ENCODE measurements at places on chromosomes 13 and 19. TPM values are rescaled to one million over a fixed set of nuclear protein-coding genes. Genes with fewer than 3 reads are reported as not detected.

Gene ZNF526
- 16.4 TPM for total RNA-seq

Gene CGB8
- 0.31 TPM for total RNA-seq

Gene KLK3
- total RNA-seq, result 0.13 TPM

Gene NAXD
- total RNA-seq, result 26.8 TPM

Gene BCAM
- total RNA-seq, result 73.1 TPM

GRCh38 chr19:21321996-21322395 lies 7.2 kb downstream of the ZNF708 start:
- H3K4me3 ChIP-seq, result no peak overlapping the region
- no peak for DNase-seq
- peak overlapping the region; percentile 66 for H3K27ac ChIP-seq
- H3K4me1 ChIP-seq, result peaks cover 55% of the 10 kb centered on the region
- peaks cover 23% of the 10 kb centered on the region for H3K36me3 ChIP-seq
- no peaks in the 10 kb centered on the region for H3K27me3 ChIP-seq

GRCh38 chr13:111119966-111120365 lies 4.9 kb downstream of the ARHGEF7 start:
- peaks cover 8% of the 10 kb centered on the region for H3K4me1 ChIP-seq
- no peak overlapping the region for H3K4me3 ChIP-seq
- peaks cover 34% of the 10 kb centered on the region for H3K27me3 ChIP-seq
- no peak for DNase-seq
- H3K36me3 ChIP-seq, result no peaks in the 10 kb centered on the region

GRCh38 chr13:59658027-59658737 lies 505.5 kb downstream of the DIAPH3 start:
- H3K27ac ChIP-seq, result no peak overlapping the region
- no peak for DNase-seq
- H3K36me3 ChIP-seq, result peaks cover 2% of the 10 kb centered on the region
- no peak overlapping the region for H3K4me3 ChIP-seq
- no peaks in the 10 kb centered on the region for H3K27me3 ChIP-seq

GRCh38 chr19:49217382-49217781 lies 59.8 kb downstream of the TRPM4 start:
- H3K4me3 ChIP-seq, result no peak overlapping the region
- H3K27ac ChIP-seq, result no peak overlapping the region
- H3K4me1 ChIP-seq, result no peaks in the 10 kb centered on the region
- 0 out of 2 replicates have a peak, but pooled peaks cover 5% of the 10 kb centered on the region for H3K36me3 ChIP-seq
- peaks cover 5% of the 10 kb centered on the region for H3K27me3 ChIP-seq

DNA sequence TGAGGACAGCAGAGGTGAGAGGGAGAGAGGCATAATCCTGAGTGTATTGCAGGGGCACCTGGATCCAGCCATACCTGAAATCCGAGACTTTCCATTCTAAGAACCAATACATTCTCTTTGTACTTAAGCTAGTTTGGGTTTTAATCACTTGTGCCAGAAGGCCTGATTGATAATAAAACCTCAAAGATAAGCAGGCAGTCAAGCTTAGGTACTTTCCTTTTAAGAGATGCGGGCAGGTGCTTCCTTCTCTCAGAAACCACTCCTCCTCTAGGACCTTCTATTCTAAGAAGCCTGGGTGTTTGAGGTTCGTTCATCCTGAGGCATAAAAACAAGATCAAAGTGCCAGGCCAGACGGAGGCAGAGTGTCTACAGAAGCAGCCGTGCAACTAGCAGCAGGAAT lies 22.2 kb downstream of the FAM187B start:
- peak overlapping the region; percentile 89 for H3K27ac ChIP-seq
- H3K27me3 ChIP-seq, result peaks cover 4% of the 10 kb centered on the region
- H3K4me1 ChIP-seq, result peaks cover 48% of the 10 kb centered on the region

DNA sequence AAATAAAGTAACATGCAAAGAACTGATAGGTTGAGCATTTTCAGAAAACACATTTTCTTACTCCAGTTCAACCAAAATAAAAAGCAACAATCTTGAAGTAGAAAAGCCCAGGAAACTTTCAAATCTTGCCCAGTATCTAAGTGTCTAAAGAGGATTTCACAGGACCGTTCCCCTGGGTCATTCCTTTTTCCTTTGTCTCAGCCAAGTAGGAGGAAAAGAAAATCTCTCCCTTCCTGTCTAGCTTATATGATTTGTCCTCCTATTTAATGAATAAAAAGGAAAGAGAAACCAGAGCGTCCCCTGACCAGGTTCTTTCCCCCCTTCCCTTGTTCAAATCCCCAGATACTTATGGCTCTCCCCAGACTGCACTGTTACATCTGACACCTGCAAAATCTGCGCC lies 248.0 kb downstream of the KCTD12 start:
- no peaks in the 10 kb centered on the region for H3K27me3 ChIP-seq
- no peak overlapping the region for H3K27ac ChIP-seq
- DNase-seq, result no peak
- no peaks in the 10 kb centered on the region for H3K36me3 ChIP-seq

DNA sequence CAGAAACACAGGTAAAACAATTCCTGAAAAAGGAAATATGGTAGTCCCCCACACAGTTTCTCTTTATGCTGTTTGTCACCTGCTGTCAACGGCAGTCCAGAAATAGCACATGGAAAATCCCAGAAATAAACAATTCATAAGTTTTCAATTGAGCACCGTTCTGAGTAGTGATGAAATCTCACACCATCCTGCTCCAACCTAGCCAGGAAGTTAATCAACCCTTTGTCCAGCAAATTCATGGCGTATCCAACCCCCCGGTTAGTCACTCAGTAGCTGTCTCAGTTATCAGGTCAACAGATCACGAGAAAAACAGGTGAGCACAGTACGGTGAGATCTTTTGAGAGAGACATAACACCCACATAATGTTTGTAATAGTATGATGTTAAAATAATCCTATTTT lies 74.2 kb downstream of the TUBGCP3 start:
- DNase-seq, result no peak
- H3K36me3 ChIP-seq, result peaks cover 14% of the 10 kb centered on the region
- no peaks in the 10 kb centered on the region for H3K27me3 ChIP-seq
- H3K27ac ChIP-seq, result 0 out of 2 replicates have a peak overlapping the region, but pooled peaks have one; percentile 44
- no peak overlapping the region for H3K4me3 ChIP-seq
- peaks cover 8% of the 10 kb centered on the region for H3K4me1 ChIP-seq

DNA sequence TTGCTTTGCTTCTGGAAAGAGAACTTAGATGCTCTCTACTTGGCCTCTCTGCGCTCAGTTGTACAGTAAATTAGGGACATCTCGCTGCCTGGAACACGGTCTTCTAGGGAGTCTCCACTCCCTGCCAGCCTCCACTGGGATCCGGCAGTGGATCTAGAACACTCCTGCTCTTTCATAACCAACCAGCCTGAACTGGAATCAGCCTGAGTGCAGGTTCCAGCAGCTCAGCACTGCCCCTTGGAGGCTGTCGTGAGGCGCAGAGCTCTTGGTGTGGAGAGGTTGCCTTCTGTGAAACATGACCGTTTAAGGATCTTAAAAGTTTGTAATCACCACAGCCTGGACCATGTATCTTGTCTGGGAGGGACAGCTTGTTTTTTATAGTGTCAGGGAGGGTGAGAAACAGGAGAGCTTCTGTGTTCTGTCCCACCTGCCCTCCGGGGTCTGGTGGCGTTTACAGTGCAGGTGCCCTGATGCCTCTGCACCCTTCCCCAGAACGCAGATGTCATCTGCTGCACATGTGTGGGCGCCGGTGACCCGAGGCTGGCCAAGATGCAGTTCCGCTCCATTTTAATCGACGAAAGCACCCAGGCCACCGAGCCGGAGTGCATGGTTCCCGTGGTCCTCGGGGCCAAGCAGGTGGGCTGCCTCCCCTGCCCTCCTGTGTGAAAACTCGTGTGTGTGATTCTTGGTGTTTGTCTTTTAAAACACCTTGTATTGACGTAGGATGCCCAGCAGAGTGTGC lies 24.8 kb downstream of the UPF1 start:
- DNase-seq, result peak; percentile 44
- no peaks in the 10 kb centered on the region for H3K4me1 ChIP-seq
- peaks cover 67% of the 10 kb centered on the region for H3K36me3 ChIP-seq
- no peak overlapping the region for H3K4me3 ChIP-seq

DNA sequence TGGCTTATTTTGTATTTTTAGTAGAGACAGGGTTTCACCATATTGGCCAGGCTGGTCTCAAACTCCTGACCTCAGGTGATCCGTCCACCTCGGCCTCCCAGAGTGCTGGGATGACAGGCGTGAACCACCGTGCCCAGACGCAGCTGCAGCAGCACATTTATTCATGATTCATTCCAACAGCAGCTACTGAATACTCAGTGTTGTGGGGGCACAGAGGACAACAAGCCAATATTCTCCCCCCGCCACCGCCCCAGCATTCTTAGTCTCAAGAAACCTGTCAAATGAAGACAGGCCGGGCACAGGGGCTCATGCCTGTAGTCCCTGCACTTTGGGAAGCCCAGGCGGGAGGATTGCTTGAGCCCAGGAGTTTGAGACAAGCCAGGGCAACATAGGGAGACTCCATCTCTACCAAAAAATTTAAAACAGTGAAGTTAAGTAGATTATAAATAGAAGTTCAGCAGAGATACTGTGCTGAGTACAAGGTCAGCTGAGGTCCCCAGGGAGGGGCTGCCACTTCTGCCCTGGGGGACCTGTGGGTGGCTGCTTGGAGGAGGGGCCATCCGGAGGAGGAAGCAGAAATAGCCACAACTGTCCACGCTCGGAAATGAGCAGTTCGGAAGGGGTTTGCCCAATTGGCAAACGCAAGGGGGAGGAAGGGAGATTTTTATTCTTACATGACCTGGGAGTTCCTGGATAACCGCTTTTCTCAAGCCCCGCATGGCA lies 4.3 kb downstream of the DOT1L start:
- H3K4me3 ChIP-seq, result no peak overlapping the region
- peaks cover 46% of the 10 kb centered on the region for H3K4me1 ChIP-seq
- DNase-seq, result no peak
- H3K27ac ChIP-seq, result peak overlapping the region; percentile 91
- H3K27me3 ChIP-seq, result no peaks in the 10 kb centered on the region

DNA sequence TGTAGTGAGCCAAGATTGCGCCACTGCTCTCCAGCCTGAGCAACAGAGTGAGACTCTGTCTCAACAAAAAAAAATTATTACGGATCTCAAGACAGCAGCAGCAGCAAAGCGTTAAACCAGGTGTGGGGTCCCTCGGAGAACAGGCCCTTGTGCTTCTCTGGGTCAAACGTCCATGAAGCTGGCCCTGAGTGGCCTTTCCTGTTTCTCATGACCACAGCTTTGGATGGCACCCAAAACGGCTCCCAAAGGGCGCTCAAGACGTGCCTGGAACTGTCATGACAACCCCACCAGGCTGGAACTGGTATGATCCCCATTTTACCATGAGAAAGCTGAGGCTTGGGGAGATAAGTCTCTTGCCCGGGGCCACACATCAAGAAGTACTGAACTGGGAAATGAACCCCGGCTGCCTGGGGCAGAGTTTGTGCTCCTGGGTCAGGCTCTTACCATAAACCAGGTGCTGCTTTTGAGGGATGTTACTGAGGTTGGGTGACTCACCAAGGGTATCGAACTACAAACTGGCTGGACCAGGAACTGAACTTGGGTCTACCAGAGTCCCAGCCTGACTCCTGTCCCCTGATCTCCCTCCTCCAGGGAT lies 11.6 kb upstream of the SAMD1 start:
- no peaks in the 10 kb centered on the region for H3K36me3 ChIP-seq
- no peak overlapping the region for H3K27ac ChIP-seq
- no peak overlapping the region for H3K4me3 ChIP-seq
- DNase-seq, result no peak
- no peaks in the 10 kb centered on the region for H3K4me1 ChIP-seq
- H3K27me3 ChIP-seq, result no peaks in the 10 kb centered on the region

- peak overlapping the region; percentile 100 for H3K27ac ChIP-seq
- DNase-seq, result no peak
- peaks cover 43% of the 10 kb centered on the region for H3K36me3 ChIP-seq
These were observed 581 bp downstream of the RPL18 start for GRCh38 chr19:48618278-48618915.

- no peak overlapping the region for H3K27ac ChIP-seq
- H3K27me3 ChIP-seq, result no peaks in the 10 kb centered on the region
- DNase-seq, result no peak
- peaks cover 12% of the 10 kb centered on the region for H3K4me1 ChIP-seq
- no peaks in the 10 kb centered on the region for H3K36me3 ChIP-seq
These were observed 29.2 kb upstream of the PEPD start for GRCh38 chr19:33550768-33551167.

DNA sequence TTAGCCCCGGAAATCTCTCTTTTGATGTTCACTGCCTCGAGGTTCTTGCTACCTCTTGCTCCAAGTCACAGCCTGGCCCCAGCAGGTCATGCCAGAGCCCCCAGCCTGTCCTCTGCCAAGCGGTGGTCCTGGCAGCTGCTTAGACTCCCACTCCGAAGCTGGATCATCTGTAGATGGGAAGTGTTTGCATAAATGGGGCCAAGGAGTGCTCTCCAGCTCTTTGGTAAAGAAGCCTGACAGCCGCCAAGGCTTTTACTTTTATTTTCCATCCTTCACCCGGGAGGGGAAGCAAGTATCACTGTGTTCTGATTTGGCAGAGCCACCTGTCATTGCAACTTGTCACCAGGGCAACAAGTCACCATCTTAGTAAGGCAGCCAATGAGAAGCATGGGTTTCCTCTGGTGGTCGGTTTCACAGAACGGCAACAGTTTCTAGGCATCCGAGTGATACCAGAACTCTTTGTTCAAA lies 10.6 kb upstream of the RETN start:
- no peak for DNase-seq
- H3K36me3 ChIP-seq, result no peaks in the 10 kb centered on the region
- H3K27me3 ChIP-seq, result peaks cover 44% of the 10 kb centered on the region
- H3K4me3 ChIP-seq, result no peak overlapping the region

DNA sequence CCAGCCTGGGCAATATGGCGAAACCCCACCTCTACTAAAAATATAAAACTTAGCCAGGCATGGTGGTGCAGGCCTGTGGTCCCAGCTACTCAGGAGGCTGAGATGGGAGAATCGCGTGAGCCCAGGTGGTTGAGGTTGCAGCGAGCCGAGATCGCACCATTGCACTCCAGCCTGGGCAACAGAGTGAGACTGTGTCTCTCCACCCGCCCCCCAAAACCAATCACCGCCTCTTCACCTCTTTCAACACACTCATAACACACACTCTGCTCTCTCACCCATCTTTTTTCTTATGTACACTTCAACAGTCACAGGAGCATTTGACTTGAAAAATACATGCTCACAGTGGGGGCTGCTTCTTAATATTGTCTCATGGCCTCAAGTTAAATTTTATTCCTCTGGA lies 76.8 kb downstream of the ESD start:
- no peak for DNase-seq
- peak overlapping the region; percentile 86 for H3K27ac ChIP-seq
- H3K36me3 ChIP-seq, result peaks cover 21% of the 10 kb centered on the region
- no peak overlapping the region for H3K4me3 ChIP-seq

GRCh38 chr13:97318532-97318931 lies 96.4 kb downstream of the MBNL2 start:
- no peaks in the 10 kb centered on the region for H3K36me3 ChIP-seq
- no peak for DNase-seq
- no peak overlapping the region for H3K27ac ChIP-seq
- H3K4me1 ChIP-seq, result no peaks in the 10 kb centered on the region
- no peaks in the 10 kb centered on the region for H3K27me3 ChIP-seq

- H3K27ac ChIP-seq, result no peak overlapping the region
- H3K4me1 ChIP-seq, result peaks cover 10% of the 10 kb centered on the region
- H3K36me3 ChIP-seq, result no peaks in the 10 kb centered on the region
- DNase-seq, result no peak
These were observed 190.9 kb downstream of the IRS2 start for GRCh38 chr13:109595471-109595870.

Measured in WTC11 (cell line).